ENCODE measurements at places on chromosomes 2 and 18.

GRCh38 chr2:55080204-55080738 is 30.0 kb upstream of the RTN4 start:
- no peak for DNase-seq

DNA sequence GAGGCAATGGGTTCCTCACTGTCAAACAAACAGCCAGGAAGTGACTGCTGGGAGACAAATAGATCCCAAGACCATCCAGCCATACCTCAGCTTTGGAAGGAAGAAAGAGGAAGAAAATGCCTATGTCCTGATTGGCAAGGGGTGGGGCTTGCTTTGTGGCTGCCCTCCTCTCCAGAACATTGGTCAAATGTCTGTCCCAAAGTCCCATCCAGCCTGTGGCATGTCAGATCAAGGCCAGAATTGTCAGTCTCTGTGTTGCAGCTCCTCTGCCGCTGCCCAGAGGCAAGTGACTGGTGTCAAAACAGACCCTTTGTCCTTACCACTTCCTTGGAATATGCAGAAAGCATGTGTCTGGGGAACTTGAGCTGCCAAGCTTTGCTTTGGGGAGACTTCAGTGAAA is 63.0 kb upstream of the SMAD2 start:
- no peak for DNase-seq

- DNase-seq: no peak
Observed at GRCh38 chr2:25784404-25784803, 93.9 kb downstream of the ASXL2 start.

DNA sequence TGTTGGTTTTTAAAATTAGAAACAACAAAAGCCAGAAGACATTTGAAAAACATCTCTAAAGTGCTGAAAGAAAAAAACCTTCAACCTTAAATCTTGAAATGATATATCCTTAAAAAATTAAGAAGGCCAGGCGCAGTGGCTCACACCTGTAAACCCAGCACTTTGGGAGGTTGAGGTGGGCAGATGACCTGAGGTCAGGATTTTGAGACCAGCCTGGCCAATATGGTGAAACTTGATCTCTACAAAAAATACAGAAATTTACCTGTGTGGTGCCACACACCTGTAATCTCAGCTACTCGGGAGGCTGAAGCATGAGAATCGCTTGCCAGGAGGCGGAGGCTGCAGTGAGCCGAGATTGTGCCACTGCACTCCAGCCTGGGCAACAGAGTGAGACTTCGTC is 87.7 kb upstream of the SIX2 start:
- DNase-seq: no peak

- DNase-seq: no peak
Observed at GRCh38 chr2:134307334-134307733, 53.5 kb downstream of the MGAT5 start.

- no peak for DNase-seq
Observed at GRCh38 chr18:6616981-6617380, 112.5 kb upstream of the ARHGAP28 start.

DNA sequence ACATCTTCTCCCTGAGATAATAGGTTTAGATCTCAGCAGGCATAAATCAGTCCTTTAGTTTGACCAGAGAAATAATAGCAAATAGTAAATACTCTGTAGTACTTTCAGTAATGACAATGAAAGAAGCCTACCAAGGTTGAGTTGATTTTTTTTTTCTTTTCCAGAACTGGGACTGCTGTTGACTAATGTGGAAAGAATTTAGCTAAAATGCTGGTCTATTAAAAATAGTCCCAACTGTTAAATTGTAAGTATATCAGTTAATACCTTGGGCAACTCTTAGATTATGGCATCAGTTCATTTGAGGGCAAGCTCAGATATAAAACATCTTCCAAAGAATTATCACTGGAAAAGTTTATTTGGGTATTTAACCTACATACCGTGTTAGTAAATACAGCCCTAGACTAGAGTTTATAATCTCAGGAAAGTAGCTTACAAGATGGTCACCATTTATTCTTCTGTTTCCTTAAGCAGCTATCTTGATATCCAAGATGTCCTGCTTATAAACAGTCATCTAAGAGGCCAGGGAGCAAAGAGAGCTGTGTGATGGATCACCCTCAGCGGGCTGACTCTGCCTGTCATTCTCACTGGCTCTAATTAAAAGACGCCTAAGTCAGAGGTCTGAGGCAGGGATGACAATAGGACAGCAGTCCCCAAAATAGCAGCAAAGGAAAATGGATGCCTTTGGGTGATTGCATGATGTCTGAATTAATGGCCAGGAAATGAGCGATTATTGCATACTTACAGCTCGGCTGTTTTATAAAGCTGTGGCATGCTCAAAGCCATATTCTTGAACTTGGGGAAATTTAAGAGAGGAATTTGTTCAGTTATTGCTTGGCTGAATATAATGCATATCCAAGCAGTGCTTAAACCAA is 121.3 kb downstream of the MTX2 start:
- DNase-seq: no peak

DNA sequence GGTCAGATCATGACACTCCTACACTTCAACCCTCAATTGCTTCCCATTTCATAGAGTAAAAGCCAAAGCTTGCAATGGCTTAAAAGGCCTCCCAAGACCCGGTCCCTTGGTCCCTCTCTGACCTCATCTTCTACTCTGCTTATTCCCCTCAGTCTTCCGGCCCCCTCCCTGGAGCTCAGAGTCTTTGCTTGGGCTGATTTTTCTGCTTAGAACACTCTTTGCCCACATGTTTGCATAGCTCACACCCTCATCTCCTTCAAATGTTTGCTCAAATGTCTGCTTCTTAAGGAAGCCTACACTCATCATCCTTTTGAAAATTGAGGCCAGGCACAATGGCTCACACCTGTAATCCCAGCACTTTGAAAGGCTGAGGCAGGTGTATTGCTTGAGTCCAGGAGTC is 65.6 kb upstream of the CAPN13 start:
- DNase-seq: no peak

- no peak for DNase-seq
Observed at GRCh38 chr2:42839809-42840501, 47.6 kb upstream of the HAAO start.

DNA sequence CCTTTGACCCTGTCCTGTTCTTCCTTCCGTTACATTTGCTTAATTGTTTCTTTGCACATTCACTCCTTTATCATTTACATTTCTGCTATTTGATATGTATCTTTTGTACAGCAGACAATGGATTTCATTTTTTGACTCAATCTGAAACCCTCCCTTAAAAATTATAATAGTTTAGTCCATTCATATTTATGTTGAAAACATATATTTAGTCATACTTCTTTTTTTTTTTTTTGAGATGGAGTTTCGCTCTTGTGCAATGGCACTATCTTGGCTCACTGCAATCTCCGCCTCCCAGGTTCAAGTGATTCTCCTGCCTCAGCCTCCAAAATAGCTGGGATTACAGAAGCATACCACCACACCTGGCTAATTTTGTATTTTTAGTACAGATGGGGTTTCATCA is 95.3 kb upstream of the TGFA start:
- DNase-seq: no peak

DNA sequence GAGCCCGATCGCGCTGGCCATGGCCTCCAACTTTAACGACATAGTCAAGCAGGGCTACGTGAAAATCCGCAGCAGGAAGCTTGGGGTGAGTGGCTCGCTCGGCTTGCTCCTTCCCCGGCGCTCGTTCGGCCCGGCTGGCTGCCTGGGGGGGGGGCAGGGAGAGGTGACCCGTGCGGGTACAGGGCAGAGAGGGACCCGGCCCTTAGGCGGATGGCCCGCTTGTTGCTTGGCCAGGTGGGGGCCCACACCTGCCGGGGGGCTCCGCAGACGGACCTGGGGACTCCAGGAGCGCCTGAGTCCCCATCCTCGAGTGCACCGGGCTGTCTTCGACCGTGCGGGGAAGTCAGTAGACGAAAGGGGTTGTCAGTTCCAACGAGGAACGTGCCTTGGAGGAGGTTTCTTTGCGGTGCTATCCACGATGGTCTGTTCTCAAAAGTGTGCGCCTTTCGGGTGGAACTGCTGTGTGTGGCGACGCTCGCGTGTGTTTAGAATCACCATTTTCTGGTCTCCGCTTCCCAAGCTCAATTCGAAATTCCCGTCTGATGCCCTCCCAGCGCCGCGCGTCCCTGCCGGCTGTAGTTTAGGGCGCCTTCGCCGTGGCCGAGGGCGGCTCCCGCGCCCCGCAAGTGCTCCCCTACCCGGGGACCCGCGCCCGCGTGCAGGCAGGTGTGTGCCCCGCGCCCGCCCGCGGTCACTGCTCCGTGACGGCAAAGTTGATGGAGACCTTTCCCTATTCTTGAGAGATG is 711 bp downstream of the DOK6 start:
- DNase-seq: peak; percentile 18

- DNase-seq: no peak
Observed at GRCh38 chr2:166882851-166883250, 5.4 kb upstream of the XIRP2 start.

DNA sequence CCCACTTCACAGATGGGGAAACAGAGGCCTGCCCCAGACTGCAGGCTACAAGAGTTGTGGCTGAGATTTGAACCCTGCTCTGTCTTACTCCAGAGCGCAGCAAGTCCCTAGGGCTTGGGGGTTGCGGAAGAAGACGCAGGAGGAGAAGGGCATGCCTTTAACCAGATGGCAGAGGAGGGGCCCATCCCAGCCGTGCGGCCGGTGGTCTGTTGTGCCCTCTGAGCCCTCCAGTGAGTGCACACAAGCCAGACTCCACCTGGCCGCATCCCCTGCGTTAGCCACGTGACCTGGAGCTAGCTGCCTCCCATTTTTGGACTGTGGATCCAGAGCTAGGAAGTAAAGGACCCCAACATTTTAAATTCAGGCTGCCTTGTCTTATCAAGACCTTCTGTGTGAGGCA is 2.8 kb downstream of the KCNIP3 start:
- no peak for DNase-seq

- no peak for DNase-seq
Observed at GRCh38 chr2:207499114-207499513, 30.6 kb upstream of the CREB1 start.

DNA sequence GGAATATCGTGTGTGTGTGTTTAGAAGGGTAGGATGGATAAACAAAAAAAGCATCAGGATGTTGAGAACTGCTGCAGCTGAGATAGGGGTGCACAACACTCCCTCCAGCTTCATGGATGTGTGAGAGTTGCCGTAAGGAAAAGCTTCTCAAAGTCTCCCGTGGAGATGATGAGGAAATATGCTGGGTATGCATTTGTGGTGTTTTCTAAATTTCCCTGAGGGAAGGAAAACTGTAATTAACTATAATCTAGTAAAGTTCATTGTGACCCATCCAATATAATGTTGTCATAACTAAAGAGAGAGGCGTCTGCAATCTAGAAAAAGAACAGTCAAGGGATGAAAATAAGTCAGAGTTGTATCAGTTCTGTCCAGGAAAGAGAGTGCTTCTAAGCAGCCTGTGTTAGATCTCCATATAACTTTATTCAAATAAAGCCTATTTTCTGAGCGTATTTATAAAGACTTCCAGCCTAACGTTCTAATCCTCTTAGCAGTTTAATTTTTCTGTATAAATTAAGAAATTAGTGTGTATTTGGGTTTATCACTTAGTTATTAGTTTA is 7.3 kb upstream of the LMAN2L start:
- no peak for DNase-seq

- DNase-seq: peak; percentile 41
Observed at GRCh38 chr2:45968946-45969584, 317.6 kb downstream of the PRKCE start.

GRCh38 chr2:55025082-55025481 is 25.2 kb downstream of the RTN4 start:
- DNase-seq: no peak

- DNase-seq: peak; percentile 73
Observed at GRCh38 chr2:55585451-55586080, 31.9 kb downstream of the PPP4R3B start.

Data from foreskin fibroblast (primary cell).